ENCODE measurements at places on chromosomes 1 and 21. TPM values are rescaled to one million over a fixed set of nuclear protein-coding genes. Genes with fewer than 3 reads are reported as not detected.

DNA sequence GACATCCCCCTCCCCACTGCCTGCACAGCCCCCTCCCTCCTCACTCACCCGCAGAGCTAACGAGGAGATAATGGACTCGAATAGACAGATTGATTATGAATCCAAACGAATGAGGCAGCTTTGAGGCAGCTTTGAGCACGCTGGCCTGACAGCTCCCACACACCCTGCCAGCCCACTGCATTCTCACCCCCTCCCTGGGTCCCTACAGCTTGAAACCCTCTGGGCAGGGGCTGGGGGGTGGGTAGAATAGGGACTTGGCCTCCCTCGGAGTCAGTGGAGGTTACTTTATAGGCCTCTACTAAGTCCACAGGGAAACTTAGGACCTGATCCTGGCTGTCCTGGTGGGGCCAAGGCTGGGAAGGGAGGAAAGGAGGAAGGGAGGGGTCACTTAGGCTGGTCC is 1.9 kb downstream of the NTRK1 start:
- peaks cover 19% of the 10 kb centered on the region for H3K4me1 ChIP-seq
- peaks cover 77% of the 10 kb centered on the region for H3K27me3 ChIP-seq
- no peak overlapping the region for H3K4me3 ChIP-seq
- no peaks in the 10 kb centered on the region for H3K36me3 ChIP-seq
- no peak for DNase-seq
- no peak overlapping the region for H3K27ac ChIP-seq

The LCE3D gene
- not detected for total RNA-seq

- no peaks in the 10 kb centered on the region for H3K27me3 ChIP-seq
- H3K27ac ChIP-seq = peak overlapping the region; percentile 98
- H3K4me1 ChIP-seq = no peaks in the 10 kb centered on the region
- no peak overlapping the region for H3K4me3 ChIP-seq
- H3K36me3 ChIP-seq = peaks cover 8% of the 10 kb centered on the region
These were observed 59.1 kb downstream of the FAAP20 start for GRCh38 chr1:2135441-2135841.

DNA sequence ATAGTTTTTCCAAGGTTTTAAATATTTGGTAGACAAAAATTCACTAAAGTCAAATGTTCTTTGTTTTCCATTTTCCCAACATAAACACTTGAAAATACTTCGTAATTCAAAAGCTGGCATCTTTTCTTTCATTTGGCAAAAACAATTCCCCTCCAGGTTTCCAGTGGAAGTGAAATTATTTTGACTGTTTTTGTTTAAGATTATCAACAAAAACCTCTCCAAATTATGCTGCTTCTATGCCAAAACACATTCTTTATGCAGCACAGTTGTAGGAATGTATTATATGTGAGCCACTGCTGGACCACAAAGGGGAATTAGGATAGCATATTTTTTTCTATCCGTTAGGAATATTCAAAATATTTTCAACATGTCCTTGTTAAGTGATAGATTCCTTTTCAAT is 44.1 kb downstream of the SLC5A9 start:
- no peaks in the 10 kb centered on the region for H3K27me3 ChIP-seq
- no peak overlapping the region for H3K4me3 ChIP-seq
- no peak for DNase-seq

DNA sequence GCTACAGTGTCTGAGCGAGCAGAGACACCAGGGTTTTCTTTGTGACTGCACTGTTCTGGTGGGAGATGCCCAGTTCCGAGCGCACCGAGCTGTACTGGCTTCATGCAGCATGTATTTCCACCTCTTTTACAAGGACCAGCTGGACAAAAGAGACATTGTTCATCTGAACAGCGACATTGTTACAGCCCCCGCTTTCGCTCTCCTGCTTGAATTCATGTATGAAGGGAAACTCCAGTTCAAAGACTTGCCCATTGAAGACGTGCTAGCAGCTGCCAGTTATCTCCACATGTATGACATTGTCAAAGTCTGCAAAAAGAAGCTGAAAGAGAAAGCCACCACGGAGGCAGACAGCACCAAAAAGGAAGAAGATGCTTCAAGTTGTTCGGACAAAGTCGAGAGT is 2.7 kb downstream of the ZBTB18 start:
- peaks cover 27% of the 10 kb centered on the region for H3K4me1 ChIP-seq
- H3K36me3 ChIP-seq = peaks cover 17% of the 10 kb centered on the region
- DNase-seq = no peak
- H3K4me3 ChIP-seq = peak overlapping the region; percentile 97

The PLA2G2F gene
- not detected for total RNA-seq

The SIM2 gene
- not detected for total RNA-seq

The RPE65 gene
- not detected for total RNA-seq

The HHIPL2 gene
- total RNA-seq = 0.45 TPM

DNA sequence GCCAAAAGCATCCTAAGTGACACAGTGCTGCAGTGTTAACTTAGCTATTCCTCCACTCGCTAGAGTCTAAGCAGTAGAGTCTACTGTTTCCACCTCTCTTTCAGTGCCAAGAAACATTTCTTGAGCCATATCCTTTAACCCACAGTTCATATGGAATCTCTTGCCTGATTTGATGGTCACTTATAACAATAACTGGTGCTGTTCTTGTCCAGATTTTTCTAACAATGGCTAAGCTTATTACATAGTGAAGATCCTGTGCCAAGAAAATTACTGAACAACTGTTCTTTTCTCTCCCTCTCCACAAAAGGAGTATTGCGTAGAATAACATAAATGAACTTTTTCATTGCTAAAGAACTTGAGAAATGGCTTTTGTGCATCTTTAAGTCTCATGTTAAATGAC is 121.3 kb downstream of the CDC7 start:
- no peak overlapping the region for H3K4me3 ChIP-seq
- H3K27ac ChIP-seq = no peak overlapping the region
- H3K4me1 ChIP-seq = peaks cover 7% of the 10 kb centered on the region
- no peaks in the 10 kb centered on the region for H3K27me3 ChIP-seq
- no peak for DNase-seq
- no peaks in the 10 kb centered on the region for H3K36me3 ChIP-seq

DNA sequence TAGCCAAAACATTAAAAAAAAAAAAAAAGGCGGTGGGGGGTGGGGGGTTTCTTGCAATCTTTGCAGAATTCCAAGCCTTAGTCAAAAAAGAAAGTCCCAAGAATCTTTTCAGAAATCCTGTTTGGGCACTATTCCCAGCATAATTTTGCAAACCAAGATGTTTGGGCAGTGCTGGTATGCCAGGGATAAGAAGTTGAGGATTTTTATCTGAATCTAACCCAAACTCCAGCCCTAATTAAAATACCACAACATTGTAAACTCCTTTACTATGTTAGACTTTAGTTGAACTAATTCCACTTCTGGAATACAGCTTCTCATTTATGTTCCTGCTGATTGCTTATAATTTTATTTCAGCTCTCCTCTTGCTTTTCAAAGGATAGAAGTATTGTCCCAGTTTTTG is 504.1 kb upstream of the ADGRL2 start:
- H3K27ac ChIP-seq = no peak overlapping the region
- H3K4me3 ChIP-seq = no peak overlapping the region
- H3K4me1 ChIP-seq = no peaks in the 10 kb centered on the region
- H3K36me3 ChIP-seq = no peaks in the 10 kb centered on the region

- H3K27ac ChIP-seq = no peak overlapping the region
- no peaks in the 10 kb centered on the region for H3K36me3 ChIP-seq
- H3K4me1 ChIP-seq = no peaks in the 10 kb centered on the region
These were observed 28.1 kb upstream of the B3GALNT2 start for GRCh38 chr1:235532360-235532759.

The ECM1 gene
- 5.1 TPM for total RNA-seq

DNA sequence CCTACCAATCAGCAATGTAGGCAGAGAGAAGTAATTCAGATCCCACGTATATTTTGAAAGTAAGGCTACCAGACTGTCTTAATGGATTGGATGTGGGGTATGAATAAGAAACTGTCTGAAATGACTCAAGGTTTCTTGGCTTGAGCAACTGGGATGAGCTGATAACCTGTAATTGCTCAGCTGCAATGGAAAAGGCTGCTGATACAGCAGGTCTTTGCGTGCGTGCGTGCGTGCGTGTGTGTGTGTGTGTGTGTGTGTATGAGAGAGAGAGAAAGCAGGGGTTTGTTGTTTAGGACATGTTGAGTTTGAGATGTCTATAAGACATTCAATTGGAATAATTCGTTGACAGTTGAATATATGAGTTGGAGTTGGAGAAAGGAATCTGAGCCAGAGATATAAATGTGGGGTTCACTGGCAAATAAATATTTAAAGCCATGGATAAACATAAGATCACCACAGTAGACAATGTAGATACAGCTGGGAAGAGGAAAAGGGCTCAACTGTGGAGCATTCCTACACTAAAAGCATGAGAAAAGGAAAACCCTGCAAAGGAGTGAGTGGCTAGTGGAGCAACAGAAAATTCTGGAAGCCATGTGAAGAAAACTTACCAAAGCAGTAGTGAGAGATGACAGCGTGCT is 72.9 kb downstream of the UCHL5 start:
- no peak overlapping the region for H3K4me3 ChIP-seq
- no peak for DNase-seq
- H3K27ac ChIP-seq = no peak overlapping the region

DNA sequence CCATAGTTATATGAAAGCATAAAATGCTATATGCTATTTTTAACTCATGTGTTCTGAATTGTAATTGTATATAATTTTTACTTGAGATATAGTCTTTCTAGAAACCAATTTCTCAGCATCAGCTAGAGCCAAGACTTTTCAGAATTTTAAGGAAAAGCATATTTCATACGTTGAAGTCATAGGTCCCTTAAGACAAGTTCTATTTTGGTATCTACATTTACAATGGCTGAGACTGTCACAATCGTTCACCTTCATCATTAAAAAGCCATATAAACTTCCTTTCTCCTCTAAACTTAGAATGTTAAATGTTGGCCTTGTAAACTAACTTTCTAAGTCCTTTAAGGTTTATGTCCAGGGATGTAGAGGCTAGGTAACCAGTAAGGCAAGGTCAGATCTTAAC is 104.1 kb downstream of the LRRC40 start:
- DNase-seq = no peak
- H3K27ac ChIP-seq = no peak overlapping the region
- no peaks in the 10 kb centered on the region for H3K36me3 ChIP-seq
- no peaks in the 10 kb centered on the region for H3K4me1 ChIP-seq
- H3K4me3 ChIP-seq = no peak overlapping the region

GRCh38 chr21:45471525-45472221 is 66.7 kb downstream of the COL18A1 start:
- no peak for DNase-seq
- H3K27ac ChIP-seq = no peak overlapping the region
- H3K36me3 ChIP-seq = peaks cover 61% of the 10 kb centered on the region
- H3K4me3 ChIP-seq = no peak overlapping the region
- peaks cover 9% of the 10 kb centered on the region for H3K4me1 ChIP-seq
- H3K27me3 ChIP-seq = no peaks in the 10 kb centered on the region

- no peaks in the 10 kb centered on the region for H3K4me1 ChIP-seq
- no peaks in the 10 kb centered on the region for H3K27me3 ChIP-seq
- no peak overlapping the region for H3K27ac ChIP-seq
- DNase-seq = no peak
- H3K36me3 ChIP-seq = no peaks in the 10 kb centered on the region
- H3K4me3 ChIP-seq = no peak overlapping the region
These were observed 127.1 kb upstream of the KCNJ15 start for GRCh38 chr21:38129711-38130110.

The STMN1 gene
- total RNA-seq = 543 TPM

DNA sequence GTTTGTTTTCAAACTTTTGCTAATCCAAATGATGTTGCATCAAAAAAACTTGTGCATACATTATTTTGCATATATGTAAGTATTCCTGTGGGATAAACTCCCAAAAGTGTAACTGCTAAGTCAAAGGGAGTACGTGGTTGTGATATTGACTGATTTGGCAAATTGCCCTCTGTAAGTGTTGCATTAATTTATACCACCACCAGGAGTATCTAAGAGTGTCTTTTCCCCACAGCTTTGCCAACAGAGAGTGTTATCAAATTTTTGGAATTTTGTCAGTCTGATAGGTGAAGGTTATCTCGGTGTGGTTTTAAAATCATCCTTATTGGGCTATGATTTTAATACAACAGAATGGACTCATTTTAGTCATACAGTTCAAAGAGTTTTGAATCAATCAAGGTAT is 30.1 kb upstream of the PARP1 start:
- no peaks in the 10 kb centered on the region for H3K36me3 ChIP-seq
- no peak for DNase-seq
- H3K27me3 ChIP-seq = no peaks in the 10 kb centered on the region
- H3K4me3 ChIP-seq = no peak overlapping the region

- H3K4me1 ChIP-seq = no peaks in the 10 kb centered on the region
- no peak for DNase-seq
- no peak overlapping the region for H3K27ac ChIP-seq
- H3K4me3 ChIP-seq = no peak overlapping the region
These were observed 391.2 kb downstream of the RWDD3 start for GRCh38 chr1:95625224-95625623.

DNA sequence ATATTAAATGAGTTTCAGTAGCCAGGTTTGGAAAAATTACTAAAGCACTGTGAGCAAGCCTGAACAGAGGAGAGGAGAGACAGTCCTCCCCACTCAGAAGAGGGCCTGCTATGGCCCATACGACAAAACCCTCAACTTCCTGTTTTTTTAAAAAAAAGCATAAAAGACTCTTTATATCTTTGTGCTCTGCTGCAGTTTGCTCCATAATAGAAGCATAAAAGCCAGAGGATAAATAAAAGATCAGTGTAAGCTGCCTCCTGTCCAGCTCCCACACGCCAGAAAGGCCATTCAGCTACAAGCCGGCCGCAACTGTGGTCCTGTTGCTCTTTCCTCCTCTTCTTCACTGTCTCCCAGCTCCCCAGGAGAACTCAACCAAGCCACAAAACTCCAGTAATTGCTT is 37.8 kb downstream of the NID1 start:
- no peaks in the 10 kb centered on the region for H3K27me3 ChIP-seq
- H3K4me3 ChIP-seq = no peak overlapping the region
- no peaks in the 10 kb centered on the region for H3K4me1 ChIP-seq
- no peak for DNase-seq
- no peak overlapping the region for H3K27ac ChIP-seq

DNA sequence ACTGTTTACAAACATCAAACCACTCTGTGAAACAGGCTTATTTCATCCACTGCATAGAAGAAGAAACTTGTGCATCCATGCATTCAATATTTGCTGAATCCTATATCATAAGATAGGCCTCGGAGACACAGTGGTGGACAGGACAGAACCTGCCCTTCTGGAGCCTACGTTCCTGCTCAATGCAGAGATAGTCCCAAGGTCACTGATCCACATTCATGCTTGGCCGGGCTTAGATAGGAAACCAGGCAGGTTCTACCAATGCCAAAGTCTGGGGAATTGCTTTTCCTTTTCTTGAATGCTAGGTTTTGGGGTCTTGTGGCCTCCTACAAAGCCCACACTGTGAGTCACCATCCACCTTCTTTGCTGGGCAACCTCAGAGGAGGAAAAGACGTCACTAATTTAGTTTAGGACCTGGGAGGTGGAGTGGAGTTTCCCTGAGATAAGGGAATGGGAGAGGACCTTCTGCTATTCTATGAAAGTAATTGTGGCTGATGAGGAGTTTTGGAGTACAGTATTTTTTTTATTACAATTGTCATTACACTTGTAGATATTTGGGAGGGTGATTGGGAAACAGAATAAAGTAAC is 99.7 kb upstream of the CD34 start:
- DNase-seq = no peak
- no peaks in the 10 kb centered on the region for H3K4me1 ChIP-seq
- H3K4me3 ChIP-seq = no peak overlapping the region
